Aorta (tissue), 5 donors: ENCODE measurements at places on chromosomes 1 and 21.

DNA sequence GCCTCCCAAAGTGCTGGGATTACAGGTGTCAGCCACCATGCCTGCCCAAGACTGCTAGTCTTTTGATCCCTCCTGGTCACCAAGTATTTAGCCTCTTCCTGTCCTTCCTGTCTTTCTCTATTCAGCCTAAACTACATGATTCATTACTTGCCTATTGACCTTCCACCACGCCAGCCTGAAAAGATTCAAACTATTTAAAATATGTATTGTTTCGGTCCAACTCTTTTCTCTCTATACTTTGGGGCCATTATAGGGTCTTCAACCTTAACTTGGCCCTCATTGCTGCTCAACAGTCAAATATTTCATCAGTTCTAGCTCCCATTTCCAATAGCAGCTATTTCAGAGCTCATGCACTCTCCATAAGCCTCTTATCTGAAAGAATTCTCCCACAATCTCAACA, 153.0 kb downstream of the TNFSF18 start:
- DNase-seq = no peak

- DNase-seq = no peak
Measured at GRCh38 chr21:36125512-36126207, 9.2 kb upstream of the CBR3 start.

DNA sequence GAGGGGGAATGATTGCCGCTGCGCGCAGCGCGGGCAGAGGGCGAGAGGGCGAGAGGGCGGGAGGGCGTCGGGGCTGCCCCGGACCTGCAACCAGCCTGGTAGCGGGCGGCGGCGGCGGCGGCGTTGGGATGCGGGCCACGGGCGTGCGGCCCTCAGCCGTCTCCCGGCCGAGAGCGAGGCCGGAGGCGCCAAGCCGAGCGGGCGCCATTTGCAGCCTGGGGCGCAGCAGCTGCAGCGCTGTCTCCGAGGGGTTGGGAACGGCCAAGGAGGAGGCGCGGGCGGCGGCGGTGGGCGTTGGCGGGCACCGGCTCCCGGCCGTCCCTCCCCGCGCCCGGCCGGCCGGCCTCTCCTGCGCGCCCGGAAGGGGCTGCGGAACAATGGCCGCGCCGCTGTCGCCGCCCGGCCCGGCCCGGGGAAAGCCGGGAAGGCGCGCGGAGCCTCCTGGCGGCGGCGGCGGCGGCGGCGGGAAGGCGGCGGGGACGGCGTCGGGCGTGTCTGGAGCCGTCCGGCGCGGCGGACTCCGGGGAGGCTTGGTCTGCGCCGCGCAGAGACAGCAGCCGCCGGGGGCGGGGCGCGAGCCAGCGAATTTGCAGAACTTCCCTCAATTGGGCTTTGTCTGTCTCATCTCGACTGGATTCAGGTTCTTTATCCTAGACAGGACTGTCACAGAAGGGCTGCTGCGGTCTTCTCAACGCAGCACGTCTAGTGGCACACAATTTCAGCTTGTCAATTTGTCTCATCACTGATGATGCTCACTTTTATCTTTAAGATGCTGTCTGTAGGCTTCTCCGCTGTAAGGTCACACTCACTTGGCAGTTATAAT, 35.7 kb downstream of the ZBTB8B start:
- DNase-seq = peak; percentile 77

GRCh38 chr1:154859786-154860155, 10.3 kb downstream of the KCNN3 start:
- no peak for DNase-seq

DNA sequence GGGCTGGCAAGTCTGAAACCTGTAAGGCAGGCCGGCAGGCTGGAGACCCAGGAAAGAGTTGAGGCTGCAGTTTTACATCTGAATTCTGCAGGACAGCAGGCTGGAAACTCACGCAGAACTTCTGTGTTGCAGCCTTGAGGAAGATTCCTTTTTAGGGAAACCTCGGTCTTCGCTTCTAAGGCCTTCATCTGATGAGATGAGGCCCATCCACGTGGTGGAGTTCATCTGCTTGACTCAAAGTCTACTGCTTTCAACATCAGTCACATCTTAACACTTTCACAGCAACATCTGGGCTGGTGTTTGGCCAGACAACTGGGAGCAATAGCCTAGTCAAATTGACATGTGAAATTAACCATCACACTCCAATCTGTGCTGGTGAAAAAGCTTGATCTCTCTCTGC, 57.1 kb downstream of the EVA1C start:
- peak; percentile 42 for DNase-seq

- no peak for DNase-seq
Measured at GRCh38 chr1:12279728-12280464, 50.1 kb downstream of the VPS13D start.

DNA sequence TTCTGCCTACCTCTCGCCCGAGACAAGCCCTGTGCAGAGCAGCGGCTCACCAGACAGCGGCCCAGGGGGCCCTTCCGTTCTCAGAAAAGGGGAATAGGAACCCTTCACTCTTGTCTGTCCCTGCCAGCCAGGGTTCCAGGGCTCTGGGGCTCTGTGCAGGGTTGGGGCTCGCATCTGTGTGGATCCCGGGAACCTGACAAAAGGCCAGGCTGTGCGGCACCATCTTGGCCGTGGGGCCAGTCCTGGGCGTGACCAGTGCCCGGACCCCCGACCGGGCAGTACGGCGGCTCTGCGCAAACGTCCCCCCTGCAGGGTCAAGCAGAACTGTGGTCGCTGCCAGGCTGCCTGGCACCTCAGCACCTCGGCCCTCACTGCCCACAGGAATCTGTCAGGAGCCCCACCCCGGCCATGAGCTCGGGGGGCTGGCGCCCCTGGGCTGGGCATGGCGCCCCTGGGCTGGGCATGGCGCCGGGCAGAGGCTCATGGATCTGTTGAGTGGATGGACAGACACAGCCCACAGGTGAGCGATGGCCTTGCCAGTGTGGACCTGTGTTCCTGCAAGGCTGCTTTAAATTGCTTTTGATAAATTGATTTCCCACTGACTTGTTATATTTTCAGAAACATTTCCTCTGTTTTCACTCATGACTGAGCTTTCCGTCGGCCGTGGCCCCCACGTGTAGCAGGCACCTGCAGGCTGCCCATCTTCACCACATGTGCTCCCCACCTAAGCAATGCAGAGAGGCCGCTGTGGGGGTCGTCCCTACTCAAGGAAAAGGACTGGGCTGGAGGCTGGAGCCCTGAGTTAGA, 59.0 kb downstream of the SLX9 start:
- peak; percentile 35 for DNase-seq

GRCh38 chr1:168088511-168089325, 48.0 kb downstream of the GPR161 start:
- no peak for DNase-seq

GRCh38 chr1:31674626-31675025, 29.2 kb downstream of the COL16A1 start:
- DNase-seq = no peak

- no peak for DNase-seq
Measured at GRCh38 chr1:183689762-183690204, 36.7 kb upstream of the APOBEC4 start.

GRCh38 chr21:15407585-15407984, 322.2 kb upstream of the USP25 start:
- no peak for DNase-seq

GRCh38 chr1:31977385-31978131, 36.1 kb upstream of the KHDRBS1 start:
- DNase-seq = no peak

- DNase-seq = peak; percentile 9
Measured at GRCh38 chr1:16095447-16095846, 22.0 kb upstream of the FAM131C start.

- no peak for DNase-seq
Measured at GRCh38 chr1:55539652-55540512, 324.7 kb upstream of the USP24 start.

- DNase-seq = no peak
Measured at GRCh38 chr1:64516301-64516700, 46.4 kb downstream of the CACHD1 start.

DNA sequence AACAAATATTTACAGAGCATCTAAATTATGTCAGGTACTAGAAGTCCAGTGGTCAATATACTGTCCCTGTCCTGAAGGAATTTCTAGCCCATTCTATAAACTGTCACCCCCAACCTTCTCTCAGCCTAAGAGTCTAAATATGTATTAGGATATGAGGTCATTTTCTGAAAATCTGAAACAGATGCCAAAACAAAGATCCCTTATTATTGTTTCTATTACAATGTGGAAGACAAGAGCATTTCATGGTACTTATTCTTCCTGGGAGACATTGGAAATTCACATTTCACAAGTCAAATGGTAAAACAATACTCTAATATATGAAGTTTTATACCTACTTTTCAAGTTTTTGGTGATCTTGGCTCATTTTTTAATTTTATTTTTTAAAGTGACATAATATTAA, 2.6 kb downstream of the CLCA1 start:
- DNase-seq = no peak
